Activated T-helper 2 cell treated with anti-CD3 and anti-CD28 coated beads, Interferon-gamma antibody, Interleukin-2, Interleukin-4, amounts not matched to agents 10 μg/mL and 5 μg/mL and 100 μg/mL, durations not matched to agents 14 hours and 24 hours and 36 hours (primary cell): ENCODE measurements at places on chromosomes 2 and 18. TPM values are rescaled to one million over a fixed set of nuclear protein-coding genes. Genes with fewer than 3 reads are reported as not detected.

Gene MAP3K19
- total RNA-seq, result not detected in 2 replicates

Gene MSGN1
- total RNA-seq, result not detected in 2 replicates

Gene ST6GAL2
- not detected in 2 replicates for total RNA-seq

Gene CASP10
- total RNA-seq, result 14.3 and 17.3 TPM in 2 replicates

Gene PARD6G
- total RNA-seq, result 0.21 and 0.23 TPM in 2 replicates

Gene SCN3A
- 0.05 TPM in 1 of 2 replicates, not detected in the other for total RNA-seq

Gene NYAP2
- total RNA-seq, result not detected in 2 replicates

Gene SH3RF3
- total RNA-seq, result 0.64 and 0.78 TPM in 2 replicates

Gene GALM
- total RNA-seq, result 42.1 and 43.0 TPM in 2 replicates

DNA sequence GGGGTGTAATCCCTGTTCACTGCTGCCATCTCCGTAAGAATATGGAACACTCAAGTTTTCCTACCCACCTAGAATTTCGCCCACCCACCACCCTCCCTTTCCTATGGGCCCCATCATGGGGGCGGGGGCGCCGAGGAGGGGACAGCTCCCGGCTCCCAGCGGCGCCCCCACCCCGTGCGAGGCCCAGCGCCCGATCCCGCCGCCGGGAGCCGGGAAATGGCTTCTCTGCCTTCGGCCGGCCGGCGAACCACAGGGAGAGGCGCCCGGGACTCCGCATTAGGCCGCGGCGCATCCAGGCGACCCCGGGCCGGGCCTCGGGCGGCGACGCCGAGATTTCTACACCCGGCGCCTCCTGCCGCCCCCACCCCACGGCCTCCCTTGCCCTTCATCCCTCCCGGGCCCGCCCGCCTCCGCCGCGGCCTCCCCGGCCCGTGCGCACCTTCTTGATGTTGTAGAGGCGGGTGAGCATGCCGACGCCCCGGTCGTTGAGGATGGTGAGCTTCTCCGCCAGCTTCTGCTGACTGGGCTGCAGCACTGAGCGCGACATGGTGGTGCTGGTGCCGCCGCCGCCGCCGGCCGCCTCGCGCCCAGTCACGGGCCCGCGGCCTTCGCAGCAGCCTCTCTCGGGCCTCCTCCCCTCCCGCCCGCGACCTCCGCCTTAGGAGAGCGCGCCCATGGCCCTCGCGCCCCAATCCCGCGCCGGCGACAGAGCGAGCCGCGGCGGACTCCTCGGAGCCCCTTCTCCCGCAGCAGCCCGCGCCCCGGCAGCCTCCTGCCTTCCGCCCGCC is 510 bp downstream of the NCKAP1 start:
- DNase-seq, result peak; percentile 27

DNA sequence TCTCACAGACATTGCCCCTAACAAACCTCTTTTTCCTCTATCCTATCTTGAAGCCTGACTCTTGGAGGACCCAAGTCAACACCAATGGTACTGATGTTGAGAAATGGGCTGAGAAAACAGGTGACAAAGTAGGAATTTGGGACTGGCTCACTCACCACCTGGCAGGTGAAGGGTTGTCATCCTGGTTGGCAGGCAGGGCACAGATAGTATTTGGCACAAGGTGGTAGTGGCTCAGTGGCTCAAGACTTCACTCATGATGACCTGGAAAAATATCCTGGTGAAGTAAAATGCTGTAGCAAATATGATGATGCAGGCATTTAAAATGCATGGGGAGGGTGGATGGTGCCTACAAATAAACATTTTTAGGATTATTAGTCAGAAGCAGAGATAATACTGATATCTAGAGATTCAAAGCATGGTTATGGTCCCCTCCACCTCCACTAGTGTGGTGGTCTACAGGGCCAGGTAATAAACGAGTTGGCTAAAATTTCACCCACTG is 38.0 kb upstream of the GLS start:
- no peak for DNase-seq

GRCh38 chr18:6286585-6286984 is 128.1 kb downstream of the L3MBTL4 start:
- no peak for DNase-seq

GRCh38 chr2:6648596-6649247 is 217.0 kb downstream of the CMPK2 start:
- DNase-seq, result no peak

- no peak for DNase-seq
Observed at GRCh38 chr2:208415255-208415654, 8.7 kb downstream of the PTH2R start.

- no peak for DNase-seq
Observed at GRCh38 chr18:5073026-5073944, 123.8 kb downstream of the AKAIN1 start.

- no peak for DNase-seq
Observed at GRCh38 chr2:55061523-55062344, 11.5 kb upstream of the RTN4 start.

DNA sequence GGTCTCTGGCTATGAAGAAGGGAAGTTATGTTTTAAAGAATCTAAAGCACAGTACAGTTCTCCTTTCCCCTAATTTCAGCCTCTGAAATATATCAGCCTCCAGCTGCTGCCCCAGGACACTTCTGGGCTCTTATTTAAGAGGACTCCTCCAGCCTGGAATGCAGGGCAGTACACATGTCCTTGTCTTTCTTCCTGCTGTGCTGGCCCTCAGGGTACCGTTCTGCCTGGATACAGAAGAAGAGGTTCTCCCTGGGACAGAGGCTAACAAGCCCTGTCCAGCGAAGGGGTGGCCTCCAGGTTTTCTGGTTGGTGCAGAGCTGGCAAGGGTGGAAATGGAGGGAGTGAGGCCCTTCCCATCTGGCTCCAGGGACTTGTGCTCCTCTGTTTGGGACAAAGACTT is 22.1 kb downstream of the MLPH start:
- DNase-seq, result no peak

DNA sequence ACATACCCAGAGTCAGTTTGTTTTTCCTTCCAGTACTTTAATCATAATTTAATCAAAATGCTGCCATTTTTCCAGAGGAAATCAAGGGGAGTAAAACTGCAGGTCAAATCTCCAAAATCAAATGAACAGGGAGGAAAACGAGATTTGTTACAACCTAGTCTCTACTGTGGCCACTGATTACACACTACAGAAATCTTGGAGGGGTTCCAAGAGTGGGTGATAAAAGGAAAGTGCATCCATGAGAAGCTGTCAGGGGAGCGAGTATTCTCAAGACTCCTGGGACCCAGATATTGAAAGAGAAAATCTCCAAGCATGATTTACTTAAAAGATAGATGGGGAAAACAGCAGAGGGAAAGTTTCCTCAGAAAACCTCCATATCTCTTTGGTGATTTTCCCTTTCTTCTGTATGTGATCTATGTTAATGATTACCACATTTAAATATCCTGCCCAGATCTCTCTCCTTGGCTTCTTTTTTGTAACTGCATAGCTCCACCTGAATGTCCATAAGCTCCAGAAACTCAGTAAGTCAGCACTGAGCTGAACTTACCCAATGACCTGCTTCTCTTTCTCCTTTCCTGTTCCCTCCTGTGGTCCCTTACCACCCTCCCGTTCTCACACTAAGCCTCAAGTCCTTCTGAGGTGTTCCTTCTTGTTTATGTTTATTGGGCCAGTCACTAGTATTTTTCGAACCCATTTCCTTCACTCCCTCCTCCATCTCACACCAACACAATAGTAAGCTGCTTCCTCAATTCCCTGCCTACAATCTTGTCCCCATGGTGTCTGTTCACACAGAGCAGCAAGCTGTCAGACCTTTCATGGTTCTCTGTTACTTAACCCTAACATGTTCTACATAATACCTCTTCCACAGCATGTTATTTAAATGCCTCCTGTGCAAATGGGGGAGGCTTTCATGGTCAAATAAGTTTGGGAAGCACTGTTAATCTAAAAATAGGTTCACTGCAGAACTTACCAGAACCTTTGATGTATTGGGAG is 73.9 kb upstream of the TWSG1 start:
- no peak for DNase-seq

GRCh38 chr2:217909156-217909820 is 93.5 kb downstream of the TNS1 start:
- no peak for DNase-seq

DNA sequence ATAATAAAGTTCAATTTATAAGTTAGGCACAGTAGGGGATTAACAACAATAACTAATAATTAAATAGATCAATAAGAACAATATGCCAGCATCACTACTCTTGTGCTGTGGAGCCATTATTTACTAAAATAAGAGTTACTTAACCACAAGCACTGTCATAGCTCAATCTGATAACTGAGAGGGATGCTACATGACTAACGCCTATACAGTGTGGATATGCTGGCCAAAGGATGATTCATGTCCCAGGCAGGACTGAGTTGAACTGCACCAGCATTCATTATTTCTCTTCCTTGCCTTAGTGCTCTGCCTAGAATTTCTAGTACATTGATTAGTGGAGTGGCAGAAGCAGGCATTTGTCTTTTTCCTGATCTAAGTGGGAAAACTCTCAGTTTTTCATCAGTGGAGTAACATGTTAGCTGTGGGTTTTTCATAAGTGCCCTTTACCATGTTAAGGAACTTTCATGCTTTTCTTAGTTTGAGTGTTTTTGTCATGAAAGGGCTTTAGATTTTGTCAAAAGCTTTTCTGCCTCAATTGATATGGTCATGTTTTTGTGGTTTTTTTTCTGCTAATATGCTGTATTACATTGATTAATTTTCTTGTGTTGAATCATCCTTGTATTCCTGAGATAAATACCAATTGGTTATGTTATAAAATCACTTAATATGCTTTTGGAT is 21.7 kb downstream of the KIAA1328 start:
- no peak for DNase-seq

GRCh38 chr18:9803698-9804516 is 81.9 kb upstream of the TXNDC2 start:
- no peak for DNase-seq

DNA sequence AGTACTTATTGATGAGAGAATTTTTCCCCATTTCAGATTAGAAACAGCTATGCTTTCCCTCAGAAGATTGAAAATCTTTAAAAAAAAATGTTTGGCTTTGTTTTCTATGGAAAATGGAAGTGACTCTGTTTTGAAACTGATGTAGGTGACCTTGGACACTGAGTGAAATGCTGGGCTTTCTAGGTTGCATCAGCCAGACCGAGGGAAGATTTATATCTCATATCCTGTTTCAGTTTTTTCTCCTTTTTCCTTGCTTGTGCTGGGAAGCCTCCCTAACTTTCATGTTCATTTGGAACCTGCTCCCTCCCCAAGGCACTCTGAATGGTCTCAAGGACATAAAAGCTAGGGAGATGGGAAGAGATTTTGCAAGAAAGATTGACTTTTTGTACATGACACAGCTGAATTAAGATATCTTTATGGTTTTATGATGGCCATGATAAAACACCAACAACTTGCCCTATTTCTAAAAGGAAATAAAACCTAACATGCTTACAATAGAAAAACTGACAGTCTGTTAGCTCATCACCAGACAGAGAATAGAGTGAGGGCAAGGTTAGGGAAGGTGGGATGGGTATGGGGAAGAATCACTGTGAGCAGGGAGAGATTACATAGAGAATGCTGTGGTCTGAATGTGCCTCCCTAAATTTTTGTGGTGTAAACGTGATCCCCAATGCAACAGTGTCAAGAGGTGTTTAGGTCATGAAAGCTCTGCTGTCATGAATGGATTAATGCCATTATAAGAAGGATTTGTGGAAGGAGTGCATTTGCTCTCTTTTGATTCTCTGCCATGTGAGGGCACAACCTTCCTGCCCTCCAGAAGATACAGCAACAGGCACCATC is 249.7 kb downstream of the TPGS2 start:
- DNase-seq, result no peak

- no peak for DNase-seq
Observed at GRCh38 chr2:170322140-170322766, 144.3 kb downstream of the MYO3B start.

DNA sequence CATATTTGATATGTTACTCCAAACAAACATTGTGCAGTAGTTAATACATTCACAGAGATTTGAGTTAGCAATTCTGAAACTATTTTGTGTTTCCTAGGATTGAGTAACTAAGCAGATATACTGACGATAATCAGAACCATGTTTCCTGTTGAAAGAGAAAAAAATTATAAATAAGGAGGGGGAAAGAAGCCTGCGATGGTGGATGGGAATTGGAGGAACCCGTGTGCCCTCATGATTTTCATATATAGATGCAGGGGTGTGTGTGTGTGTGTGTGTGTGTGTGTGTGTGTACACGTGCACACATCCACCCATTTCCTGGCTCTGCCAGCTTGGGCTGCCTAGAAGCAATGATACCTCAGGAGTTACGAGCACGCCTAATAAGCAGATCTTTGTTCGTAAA is 56.9 kb downstream of the LPIN2 start:
- no peak for DNase-seq

DNA sequence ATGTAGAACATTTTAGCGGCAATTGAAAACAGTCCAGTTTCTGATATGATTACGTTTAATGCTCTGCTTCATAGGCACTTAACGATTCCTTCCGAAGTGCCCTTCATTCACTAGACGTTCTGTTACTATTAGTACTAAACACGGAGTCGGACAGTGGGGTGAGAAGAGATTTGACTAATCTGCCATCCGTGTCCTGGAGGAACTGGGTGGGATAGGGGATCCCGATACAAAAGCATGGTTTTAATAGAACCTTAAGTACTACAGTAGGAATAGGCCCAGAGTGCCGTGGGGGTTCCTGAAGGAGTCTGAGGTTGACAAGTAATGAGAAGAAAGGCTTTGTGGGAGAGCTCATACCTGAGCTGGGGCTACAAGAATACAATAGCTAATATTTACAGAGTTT is 631 bp downstream of the MORN2 start:
- DNase-seq, result no peak

DNA sequence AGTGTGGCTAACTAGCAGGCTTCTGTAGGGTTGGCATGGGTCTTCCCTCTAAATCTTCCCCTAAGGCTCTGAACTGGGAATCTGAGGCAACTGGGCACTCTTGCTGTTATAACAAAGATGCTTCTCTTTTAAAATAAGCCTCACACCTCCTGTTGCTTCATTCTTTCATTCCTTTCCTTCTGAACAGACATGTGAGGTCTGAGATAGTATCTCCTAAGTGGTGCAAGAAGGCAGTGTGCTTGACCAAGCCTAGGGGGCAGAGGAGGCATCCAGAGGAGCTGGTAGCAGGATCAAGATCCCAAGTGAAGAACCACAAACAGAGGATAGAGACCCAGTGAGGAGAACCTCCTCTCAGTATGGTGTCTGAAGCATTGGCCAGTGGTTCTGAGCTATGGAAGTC is 90.9 kb downstream of the TTC27 start:
- no peak for DNase-seq

GRCh38 chr2:204332706-204333105 is 212.6 kb upstream of the PARD3B start:
- DNase-seq, result no peak

GRCh38 chr2:144711630-144712549 is 192.0 kb upstream of the ZEB2 start:
- no peak for DNase-seq

DNA sequence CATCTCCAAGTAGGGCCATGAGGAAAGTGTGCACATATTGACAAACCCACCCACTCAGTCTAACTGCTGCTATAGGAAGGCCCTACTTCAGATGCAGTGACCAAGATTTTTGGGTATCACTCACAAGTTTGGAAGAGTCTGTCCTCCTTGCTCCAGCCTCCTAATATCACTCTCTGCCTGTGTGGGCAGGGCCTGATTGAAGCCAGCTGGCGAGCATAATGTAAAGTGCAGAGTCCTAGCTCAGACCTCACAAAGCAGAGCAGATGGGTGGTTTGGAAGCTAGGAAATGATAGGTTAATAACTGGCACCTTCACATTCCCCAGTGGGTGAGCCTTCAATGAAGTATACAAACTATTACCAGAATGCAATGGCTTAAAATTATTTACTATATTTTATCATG is 11.2 kb upstream of the SULT1C3 start:
- no peak for DNase-seq
